Activated naive CD8-positive, alpha-beta T cell treated with anti-CD3 and anti-CD28 coated beads, Interleukin-2, amount 50 U/mL, for 24 hours (primary cell): ENCODE measurements at places on chromosomes 11 and 22.

DNA sequence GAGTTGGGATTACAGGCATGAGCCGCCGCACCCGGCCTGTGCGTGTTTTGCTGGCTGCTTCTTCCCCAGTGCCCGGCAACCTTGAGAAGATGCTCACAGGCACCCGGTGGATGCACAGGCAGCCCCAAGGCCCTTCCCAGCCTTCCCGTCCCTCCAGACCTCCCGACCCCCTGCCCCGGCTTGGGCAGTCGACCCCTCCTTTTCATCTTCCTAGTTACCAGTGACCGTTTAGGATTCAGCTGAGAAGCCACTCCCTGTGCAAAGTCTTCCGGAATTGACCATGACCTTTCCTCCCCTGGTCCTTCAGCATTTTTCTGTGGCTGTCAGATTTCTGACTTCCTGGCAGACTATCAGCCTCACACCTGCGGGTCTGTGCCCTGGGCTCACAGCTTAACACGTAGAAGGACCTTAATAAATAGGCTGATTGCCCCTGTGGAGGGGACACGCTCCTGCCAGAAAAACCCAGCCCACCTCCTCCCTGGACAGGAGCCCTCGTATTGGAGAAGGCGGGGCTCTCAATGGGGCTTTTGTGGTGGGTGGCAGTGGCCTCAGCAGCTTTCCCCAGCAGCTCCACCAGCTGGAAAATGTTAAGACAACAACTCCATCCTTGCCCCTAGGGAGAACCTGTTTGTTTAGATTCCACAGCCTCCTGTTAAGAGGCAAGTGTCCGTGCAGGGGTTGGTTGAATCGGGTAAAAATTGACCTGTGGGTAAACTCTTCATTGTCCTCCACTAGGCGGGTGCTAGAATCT is 10.4 kb upstream of the ANO1 start:
- H3K4me1 ChIP-seq: no peaks in the 10 kb centered on the region
- H3K27me3 ChIP-seq: peaks cover 45% of the 10 kb centered on the region
- no peaks in the 10 kb centered on the region for H3K36me3 ChIP-seq
- no peak for DNase-seq
- no peak overlapping the region for H3K27ac ChIP-seq

- peaks cover 40% of the 10 kb centered on the region for H3K4me1 ChIP-seq
- H3K27me3 ChIP-seq: peaks cover 11% of the 10 kb centered on the region
- H3K27ac ChIP-seq: no peak overlapping the region
Measured at GRCh38 chr11:69240332-69241074, 53.5 kb upstream of the MYEOV start.

GRCh38 chr22:48892578-48893287 is 934.9 kb downstream of the BRD1 start:
- H3K4me1 ChIP-seq: no peaks in the 10 kb centered on the region
- H3K36me3 ChIP-seq: no peaks in the 10 kb centered on the region
- H3K4me3 ChIP-seq: no peak overlapping the region
- H3K27me3 ChIP-seq: peaks cover 11% of the 10 kb centered on the region

GRCh38 chr11:34072832-34073231 is 21.3 kb downstream of the CAPRIN1 start:
- H3K36me3 ChIP-seq: peaks cover 62% of the 10 kb centered on the region
- H3K4me1 ChIP-seq: peaks cover 47% of the 10 kb centered on the region
- H3K27me3 ChIP-seq: no peaks in the 10 kb centered on the region
- H3K27ac ChIP-seq: no peak overlapping the region
- no peak for DNase-seq
